ENCODE measurements at places on chromosomes 5 and 9.
A peak's percentile ranks its signal among the peaks of the same experiment; 100 is the strongest.

DNA sequence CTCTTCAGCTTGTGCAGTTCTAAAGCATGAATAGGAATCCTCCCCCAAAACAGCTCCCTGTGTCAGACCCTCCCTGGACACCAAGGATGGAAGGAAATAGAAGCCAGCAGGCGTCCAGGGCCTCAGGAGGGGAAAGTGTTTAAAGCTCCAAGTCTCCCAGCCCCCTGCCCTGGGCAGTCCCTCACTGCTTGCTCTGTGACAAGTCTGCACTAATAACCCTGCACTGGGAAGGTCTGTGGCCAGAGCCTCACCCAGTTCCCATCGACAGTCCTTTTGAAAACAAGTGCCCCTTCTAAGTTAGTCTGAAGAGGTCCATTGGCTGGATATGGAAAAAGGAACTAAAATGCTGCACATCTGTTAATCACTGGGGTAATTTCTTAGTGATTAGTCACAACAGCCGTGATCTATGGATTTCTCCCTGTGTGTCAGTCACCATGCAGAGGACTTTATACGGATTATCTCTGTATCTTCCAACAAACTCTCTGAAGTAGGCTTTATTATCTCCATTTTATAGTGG is 195.3 kb downstream of the FBXL7 start:
- DNase-seq: peak; percentile 34

DNA sequence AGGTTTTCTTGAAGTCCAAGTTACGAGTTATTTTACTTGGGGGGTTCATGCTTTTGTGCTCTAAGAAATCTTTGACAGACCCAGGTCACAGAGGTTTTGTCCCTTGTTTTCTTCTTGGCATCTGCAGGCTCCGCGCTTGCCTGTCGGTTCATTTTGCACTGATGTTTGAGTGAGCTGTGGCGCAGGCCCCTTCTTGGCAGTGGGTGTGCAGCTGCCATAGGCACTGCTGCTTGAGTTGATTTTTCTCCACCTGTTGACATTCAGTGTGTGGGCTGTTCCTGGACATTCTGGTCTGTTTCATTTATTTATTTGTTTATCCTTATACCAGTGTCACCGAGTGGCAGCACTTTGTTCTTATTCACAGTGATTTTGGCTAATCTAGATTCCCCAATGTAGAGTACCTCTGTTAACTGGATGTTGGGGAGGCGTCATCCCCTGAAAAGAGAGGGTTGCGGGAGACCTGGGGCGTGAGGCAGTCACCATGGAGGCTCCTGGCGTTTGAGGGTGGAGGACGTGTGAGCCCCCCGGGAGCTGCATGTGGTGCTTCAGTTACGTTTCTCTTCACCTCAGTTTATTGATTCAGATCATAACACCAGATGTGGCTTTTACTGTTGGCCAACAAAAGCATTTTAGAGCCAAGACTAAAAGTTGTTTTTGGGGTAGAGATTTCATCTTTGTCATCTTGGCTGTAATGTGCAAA is 121.4 kb upstream of the CACNA1B start:
- DNase-seq: no peak

GRCh38 chr9:107425101-107426025 is 64.2 kb downstream of the KLF4 start:
- no peak for DNase-seq

DNA sequence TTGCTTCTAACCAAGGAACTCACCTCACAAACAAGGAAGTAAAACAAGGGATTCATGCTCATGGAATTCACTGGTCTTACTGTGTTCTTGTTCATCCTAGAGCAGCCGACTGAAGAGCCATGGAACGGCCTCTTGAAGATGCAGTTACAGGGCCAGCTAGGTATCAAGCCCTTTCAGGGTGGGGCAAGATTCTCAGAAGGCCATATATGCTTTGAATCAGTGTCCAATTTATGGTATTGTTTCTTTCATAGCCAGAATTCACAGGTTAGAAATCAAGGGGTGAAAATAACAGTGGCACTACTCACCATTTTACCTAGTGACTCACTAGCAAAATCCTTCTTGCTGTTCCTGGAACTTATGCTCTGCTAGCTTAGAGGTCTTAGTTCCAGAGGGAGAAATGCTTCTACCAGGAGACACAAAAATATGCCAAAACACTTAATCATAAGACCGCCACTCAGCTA is 159.5 kb upstream of the CDH10 start:
- peak; percentile 71 for DNase-seq

DNA sequence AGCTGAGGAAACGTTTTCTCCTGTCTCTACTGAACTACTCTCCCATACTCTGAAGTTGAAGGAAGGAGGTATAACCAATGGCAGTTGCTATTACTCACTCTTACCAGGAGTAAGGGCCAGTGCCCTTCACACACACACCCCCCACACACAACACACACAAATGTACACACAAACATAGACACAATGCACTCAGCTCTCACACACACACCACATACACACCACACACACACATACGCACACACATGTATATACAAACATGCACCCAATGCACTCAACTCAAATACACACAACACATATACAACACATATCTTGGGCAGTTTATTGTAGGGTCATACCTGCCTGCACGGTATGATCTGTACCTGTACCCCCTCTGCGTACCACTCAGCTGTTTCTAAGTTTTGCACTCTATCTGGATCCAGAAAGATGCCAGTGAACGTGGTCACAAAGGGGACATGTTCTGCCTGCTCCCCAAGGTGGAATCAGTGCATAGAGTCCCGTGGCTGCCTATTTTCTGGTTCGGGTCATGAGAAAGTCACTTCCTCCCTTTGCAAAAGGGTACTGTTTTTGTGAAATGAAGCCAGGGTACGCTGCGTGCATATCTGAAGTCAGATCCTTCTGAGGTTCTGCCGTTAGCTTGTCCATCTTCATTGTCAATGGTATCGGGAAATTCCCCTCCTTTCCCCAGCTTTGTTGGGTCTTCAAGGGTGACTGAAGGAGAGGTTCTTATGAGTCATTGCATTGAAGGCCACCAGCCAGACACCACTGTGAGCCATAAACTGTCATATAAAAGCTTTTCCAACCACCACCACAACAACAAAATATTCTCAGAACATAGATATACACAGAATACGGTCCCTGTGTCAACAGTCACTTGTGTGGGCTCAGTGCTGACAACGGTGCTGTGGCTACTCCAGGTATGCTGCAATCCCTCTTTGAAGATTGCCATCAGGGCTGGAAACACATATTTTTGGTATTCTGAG is 131.9 kb downstream of the UGCG start:
- no peak for DNase-seq
